Activated B cell treated with CpG ODN at 0.5 μM for 24 hours (primary cell): ENCODE measurements at places on chromosomes 11 and 22. TPM values are rescaled to one million over a fixed set of nuclear protein-coding genes. Genes with fewer than 3 reads are reported as not detected.

IGLL1 gene
- total RNA-seq: not detected in 2 replicates

CREB3L1 gene
- not detected in 2 replicates for total RNA-seq

POU2AF1 gene
- 141 and 155 TPM in 2 replicates for total RNA-seq

TMEM123 gene
- 182 and 191 TPM in 2 replicates for total RNA-seq

NLRP6 gene
- total RNA-seq: 0.46 and 0.64 TPM in 2 replicates

CRY2 gene
- total RNA-seq: 47.5 and 56.8 TPM in 2 replicates

KCNQ1OT1 gene
- 0.88 and 1.2 TPM in 2 replicates for total RNA-seq

OR52E8 gene
- not detected in 2 replicates for total RNA-seq

XNDC1N gene
- total RNA-seq: 18.4 and 20.8 TPM in 2 replicates

OR5A1 gene
- not detected in 2 replicates for total RNA-seq

NDUFS8 gene
- total RNA-seq: 93.7 and 101 TPM in 2 replicates

MMP8 gene
- not detected in 2 replicates for total RNA-seq

PHOX2A gene
- total RNA-seq: not detected in 2 replicates

ZP1 gene
- total RNA-seq: not detected in 2 replicates

OR2D2 gene
- not detected in 2 replicates for total RNA-seq

ABCG4 gene
- total RNA-seq: not detected in 2 replicates

SPI1 gene
- 63.9 and 68.8 TPM in 2 replicates for total RNA-seq
